ENCODE measurements at places on chromosomes 13 and 19.

DNA sequence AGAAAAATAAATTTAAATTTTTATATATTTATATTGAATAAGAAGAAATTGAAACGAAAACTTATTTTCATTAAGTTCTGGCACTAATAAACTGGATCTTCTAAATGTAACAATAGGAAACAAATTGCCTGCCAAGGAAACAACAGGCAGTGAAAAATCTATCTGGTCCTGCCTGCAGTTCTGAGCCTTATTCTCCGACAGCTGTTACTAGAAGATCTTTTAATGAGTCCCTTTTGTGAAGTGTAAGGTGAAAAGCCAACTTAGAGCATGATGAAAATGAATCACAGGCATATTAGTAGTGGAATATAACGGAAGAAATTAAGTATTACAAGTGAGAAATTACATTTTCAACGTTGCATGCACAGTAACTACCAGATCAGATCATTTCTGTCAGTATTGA is 1002.7 kb upstream of the PCDH20 start:
- no peak overlapping the region for H3K4me3 ChIP-seq
- no peak overlapping the region for H3K27ac ChIP-seq
- DNase-seq, result no peak
- H3K4me1 ChIP-seq, result no peaks in the 10 kb centered on the region
- H3K27me3 ChIP-seq, result no peaks in the 10 kb centered on the region

DNA sequence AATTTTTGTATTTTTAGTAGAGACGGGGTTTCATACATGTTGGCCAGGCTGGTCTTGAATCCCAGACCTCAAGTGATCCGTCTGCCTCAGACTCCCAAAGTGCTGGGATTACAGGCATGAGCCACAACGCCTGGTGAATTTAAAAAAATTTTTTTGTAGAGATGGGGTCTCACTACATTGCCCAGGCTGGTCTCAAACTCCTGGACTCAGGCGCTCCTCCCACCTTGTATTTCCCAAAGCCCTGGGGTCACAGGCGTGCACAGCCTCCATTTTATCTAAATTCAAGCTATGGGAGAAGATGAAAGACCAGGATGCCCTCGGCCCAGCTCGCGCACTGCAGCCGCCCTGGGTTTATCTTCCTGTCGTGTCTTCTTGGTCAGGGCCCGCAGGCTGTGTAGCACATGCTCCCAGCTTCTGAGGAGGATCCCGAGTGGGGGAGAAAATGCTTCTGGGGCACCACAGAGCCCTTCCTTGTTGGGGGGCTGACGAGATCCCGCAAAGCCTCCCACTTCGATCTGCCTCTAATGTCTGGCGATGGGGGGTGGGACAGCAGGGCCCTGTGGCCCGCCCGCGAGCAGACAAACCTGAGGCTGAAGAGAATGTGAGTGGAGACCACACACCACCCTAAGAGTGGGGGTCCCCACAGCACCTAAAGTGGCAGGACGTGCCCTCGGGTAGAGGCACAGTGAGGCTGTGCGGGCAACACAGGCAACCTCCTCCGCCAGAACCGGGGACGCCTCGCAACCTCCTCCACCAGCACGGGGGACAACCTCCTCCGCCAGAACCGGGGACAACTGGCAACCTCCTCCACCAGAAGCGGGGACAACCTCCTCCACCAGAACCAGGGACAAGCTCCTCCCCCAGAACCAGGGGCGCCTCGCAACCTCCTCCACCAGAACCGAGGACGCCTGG is 15.8 kb downstream of the TCF3 start:
- peaks cover 36% of the 10 kb centered on the region for H3K36me3 ChIP-seq
- no peaks in the 10 kb centered on the region for H3K27me3 ChIP-seq
- DNase-seq, result no peak

GRCh38 chr19:32181216-32181920 is 164.0 kb upstream of the ZNF507 start:
- no peaks in the 10 kb centered on the region for H3K27me3 ChIP-seq
- no peak overlapping the region for H3K27ac ChIP-seq
- no peak for DNase-seq
- H3K4me3 ChIP-seq, result no peak overlapping the region
- no peaks in the 10 kb centered on the region for H3K36me3 ChIP-seq

DNA sequence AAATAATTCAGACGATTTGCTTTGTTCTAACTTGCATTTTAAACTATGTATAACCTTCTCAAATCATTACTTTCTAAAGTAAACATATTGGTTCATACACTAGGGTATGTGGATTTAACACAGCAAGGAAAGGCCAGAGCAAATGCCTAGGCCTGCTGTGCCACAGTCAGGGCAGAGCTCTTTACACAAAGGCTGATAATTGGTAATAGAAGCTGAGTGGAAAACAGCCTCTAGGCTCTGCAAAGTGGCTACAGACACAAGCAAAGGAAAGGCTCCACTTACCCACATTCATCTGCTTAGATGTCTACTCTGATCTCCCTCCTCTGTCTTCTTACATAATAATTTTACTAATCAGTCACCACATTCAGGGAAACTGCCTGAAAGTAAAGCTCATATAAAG is 382.9 kb downstream of the OLFM4 start:
- no peak for DNase-seq
- no peaks in the 10 kb centered on the region for H3K27me3 ChIP-seq

Data from activated naive CD4-positive, alpha-beta T cell treated with anti-CD3 and anti-CD28 coated beads, Interleukin-2, amount 10 ng/mL, durations not matched to agents 7 days and 5 days (primary cell).